ENCODE measurements at places on chromosomes 3 and 15.

GRCh38 chr3:176526225-176526624 lies 671.1 kb downstream of the TBL1XR1 start:
- no peak for DNase-seq

DNA sequence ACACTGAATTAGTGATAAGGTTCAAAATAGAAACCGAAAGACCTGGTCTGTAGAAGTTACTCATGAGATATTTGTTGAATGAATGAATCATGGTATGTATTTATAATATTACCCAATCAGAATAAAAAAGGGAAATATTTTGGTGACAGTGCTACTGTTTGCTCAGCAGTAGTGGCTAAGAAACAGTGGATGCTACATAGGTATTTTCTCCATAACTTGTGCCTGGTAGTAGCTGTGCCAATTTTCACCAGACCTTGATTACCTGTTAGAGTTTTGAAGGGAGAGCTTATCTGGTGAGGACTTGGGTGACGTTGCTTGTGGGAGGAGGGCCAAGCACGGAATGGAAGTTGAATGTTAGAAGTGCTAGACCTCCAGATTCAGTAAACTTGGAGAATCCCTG lies 14.3 kb downstream of the LIMD1 start:
- DNase-seq, result no peak

GRCh38 chr3:106256249-106256957 lies 387.6 kb upstream of the CBLB start:
- DNase-seq, result no peak

- DNase-seq, result no peak
These were observed 363.4 kb downstream of the GAP43 start for GRCh38 chr3:115986555-115987207.

DNA sequence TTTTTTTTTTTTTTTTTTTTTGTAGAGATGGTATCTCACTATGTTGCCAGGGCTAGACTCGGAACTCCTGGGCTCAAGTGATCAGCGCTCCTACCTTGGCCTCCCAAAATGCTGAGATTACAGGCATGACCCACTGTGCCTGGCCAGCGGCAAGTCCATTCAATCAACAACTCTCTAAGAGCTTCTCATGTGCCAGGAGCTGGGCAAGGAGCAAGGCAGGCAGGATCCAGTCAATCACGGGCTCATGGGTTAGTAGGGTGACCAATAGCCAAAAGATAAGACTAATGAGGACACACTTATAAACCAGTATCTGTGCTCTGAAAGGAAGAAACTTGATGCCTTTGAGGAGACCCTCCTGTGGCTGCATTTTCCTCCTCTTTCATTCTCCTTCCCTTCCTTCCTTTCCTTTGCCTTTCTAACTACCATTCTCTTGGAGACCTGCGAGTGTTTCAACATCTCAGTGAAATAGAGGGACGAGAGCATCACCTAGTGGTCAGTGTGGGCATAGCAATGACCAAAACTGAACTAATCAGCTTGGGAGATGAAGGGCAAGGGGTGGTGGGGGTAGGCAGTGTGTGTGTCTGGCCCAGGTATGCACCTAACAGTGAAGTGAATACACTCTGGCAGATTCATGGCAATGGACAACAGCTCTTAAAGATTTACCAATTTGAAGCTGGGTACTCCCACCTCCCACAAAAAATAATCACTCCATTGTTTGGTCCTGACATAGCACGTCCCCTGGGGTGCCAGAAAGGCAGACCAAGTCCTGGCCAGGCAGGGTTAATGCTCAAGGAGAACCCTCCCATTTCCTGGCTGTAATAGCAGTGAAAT lies 6.3 kb downstream of the RPP25 start:
- peak; percentile 65 for DNase-seq

- no peak for DNase-seq
These were observed 14.6 kb downstream of the NUSAP1 start for GRCh38 chr15:41347236-41347635.

- no peak for DNase-seq
These were observed 519.7 kb upstream of the FRG2C start for GRCh38 chr3:75144406-75144805.

DNA sequence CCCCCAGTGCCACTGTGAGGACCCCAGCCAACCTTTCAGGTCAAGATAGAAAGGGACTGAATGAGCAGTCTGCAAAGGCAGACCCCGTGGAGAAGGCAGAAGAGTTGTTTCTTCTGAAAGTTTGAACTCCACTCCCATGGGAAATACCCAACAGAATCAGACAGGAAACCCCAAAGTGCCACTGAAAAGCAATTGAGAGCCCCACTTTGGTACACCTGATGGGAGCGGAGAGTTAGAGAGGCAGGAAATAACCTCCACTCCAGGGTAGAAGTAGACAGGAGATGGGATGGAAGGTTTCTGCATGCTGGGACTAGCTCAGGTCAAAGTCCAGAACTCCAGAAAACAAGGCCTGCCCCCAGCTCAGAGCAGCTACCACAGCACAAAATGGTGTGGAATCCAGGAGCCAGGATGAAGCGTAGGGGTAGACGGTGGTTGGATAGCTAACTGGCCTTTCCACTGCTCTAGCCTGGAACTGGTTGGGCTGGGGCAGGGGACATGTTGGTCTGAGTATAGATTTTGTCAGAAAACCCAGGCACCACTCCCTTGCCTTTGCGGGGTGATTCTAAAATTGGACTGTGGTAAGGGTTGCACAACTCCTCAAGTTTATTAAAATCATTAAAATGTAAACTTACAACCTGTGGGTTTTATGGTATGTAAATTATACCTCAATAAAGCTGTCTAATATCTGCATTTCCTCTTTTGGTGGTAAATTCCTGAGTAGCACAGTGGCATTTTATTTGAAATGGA lies 1.9 kb upstream of the RAB43 start:
- DNase-seq, result no peak

- DNase-seq, result no peak
These were observed 29.7 kb downstream of the MRPS11 start for GRCh38 chr15:88497109-88497765.

- no peak for DNase-seq
These were observed 76.7 kb downstream of the ARNT2 start for GRCh38 chr15:80480909-80481308.

GRCh38 chr15:38706956-38707355 lies 142.3 kb upstream of the RASGRP1 start:
- DNase-seq, result no peak

DNA sequence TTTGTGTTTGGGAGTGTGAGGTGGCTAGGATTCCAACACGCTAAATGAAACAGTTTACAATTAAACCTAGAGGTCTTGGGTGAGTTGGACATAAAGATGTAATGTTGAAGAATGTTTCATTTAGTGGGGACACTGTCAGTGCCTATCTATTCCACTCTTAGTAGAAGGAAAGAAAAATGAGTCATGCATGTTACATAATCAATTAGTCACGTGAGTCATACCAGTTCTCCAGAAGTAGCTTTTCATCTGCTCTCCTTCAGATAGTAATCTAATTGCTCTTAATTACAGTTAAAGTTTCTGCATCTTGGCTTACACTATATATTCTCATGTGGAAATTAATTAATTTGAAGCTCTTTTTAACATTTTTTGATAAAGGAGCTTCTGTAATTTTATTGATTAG lies 115.7 kb upstream of the P2RY1 start:
- DNase-seq, result no peak

DNA sequence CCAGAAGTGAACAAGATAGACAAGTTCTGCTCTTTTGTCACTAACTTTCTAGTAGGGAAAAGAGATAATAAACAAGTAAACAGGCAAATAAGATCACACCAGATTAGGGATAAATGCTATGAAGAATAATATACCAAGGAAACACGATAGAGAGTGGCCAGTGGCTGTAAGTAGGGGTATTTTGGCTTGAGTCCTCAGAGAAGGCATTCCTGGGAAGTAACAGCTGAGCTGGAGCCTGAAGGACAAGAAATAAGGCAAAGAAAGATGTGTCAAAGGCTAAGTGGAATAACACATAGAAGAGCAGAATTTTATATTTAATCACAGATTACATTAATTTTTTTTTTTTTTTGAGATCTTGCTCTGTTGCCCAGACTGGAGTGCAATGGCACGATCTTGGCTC lies 366.2 kb downstream of the ZIC1 start:
- no peak for DNase-seq

GRCh38 chr15:47398594-47398993 lies 318.7 kb upstream of the SEMA6D start:
- no peak for DNase-seq

DNA sequence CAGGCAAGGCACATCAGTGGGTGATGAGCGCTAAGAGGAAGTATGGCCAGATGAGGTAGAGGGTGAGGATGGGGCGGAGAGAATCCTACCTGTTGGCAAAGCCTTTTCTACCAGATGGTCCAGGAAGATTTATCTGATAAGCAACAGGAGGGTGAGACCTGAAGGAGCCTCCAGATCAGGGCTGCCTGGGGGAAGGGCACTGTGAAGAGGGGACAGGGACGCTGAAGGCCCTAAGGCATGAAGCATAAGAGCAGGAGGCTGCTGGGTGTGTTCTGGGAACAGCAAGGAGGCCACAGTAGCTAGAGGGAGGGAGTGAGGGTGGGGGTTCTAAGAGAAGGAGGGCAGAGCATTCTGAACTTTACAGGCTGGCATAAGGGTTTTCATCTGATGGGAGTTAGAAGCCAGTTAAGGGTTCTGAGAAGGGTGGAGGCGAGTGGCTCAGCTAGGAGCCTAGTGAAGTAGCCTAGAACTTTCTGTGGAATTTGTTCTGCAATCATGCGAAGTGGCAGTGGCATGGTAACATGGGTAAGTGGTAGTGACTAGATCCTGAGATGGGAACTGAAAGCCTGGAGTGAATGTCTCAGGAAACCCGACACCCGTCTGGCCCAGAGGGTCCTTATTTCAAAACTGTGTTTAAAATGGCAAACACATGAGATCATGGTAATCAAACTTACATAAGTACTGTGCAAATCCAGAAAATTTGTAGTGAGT lies 29.9 kb downstream of the CGNL1 start:
- no peak for DNase-seq

DNA sequence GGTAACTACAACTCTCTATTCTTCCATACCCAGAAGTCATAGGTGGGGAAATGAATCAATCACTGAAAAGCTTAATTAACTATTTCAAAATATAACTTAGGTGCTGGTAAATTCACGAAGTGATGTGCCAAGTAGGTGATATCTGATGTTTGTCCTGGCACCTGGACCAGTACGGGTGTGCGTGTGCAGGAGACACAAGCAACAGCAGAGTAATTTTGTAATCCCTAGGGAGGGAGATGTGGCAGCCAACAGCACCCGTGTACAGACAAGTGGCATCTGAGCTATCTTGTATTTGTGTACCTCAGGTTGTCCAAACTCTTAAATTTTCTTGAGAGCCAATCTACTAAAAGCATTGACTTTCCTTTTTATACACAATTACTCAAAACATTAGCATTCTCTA lies 22.8 kb downstream of the USF3 start:
- DNase-seq, result no peak

GRCh38 chr3:52606373-52607085 lies 70.1 kb downstream of the UQCC5 start:
- DNase-seq, result no peak

GRCh38 chr3:160447544-160447943 lies 2.0 kb downstream of the TRIM59 start:
- DNase-seq, result no peak

All from stimulated activated CD8-positive, alpha-beta memory T cell treated with anti-CD3 and anti-CD28 coated beads, Interleukin-7, amount 100 ng/mL, for 24 hours (primary cell).